Tibial nerve (tissue), 4 donors: ENCODE measurements at places on chromosomes 3 and 15. TPM values are rescaled to one million over a fixed set of nuclear protein-coding genes. Genes with fewer than 3 reads are reported as not detected.

DNA sequence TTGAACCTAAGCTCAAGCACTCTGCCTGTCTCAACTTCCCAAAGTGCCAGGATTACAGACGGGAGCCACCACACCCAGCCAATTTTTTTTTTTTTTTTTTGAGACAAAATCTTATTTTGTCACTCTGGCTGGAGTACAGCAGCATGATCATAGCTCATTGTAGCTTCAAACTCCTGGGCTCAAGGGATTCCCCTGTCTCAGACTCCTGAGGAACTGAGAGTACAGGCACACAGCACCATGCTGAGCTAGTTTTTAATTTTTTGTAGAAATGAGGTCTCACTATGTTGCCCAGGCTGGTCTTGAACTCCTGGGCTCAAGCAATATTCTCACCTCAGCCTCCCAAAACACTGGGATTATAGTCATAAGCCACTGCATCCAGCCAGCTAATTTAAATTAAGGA is 36.8 kb upstream of the SUCLG2 start:
- H3K4me3 ChIP-seq = no peak overlapping the region
- H3K27ac ChIP-seq = no peak overlapping the region
- no peaks in the 10 kb centered on the region for H3K27me3 ChIP-seq
- no peak for DNase-seq
- H3K36me3 ChIP-seq = no peaks in the 10 kb centered on the region

Gene TEX55
- total RNA-seq = not detected

GRCh38 chr3:82556113-82556512 is 794.7 kb upstream of the GBE1 start:
- no peak overlapping the region for H3K4me3 ChIP-seq
- no peak for DNase-seq

GRCh38 chr3:196268284-196269163 is 19.0 kb downstream of the PCYT1A start:
- no peaks in the 10 kb centered on the region for H3K36me3 ChIP-seq
- H3K27ac ChIP-seq = peak overlapping the region; percentile 52
- no peaks in the 10 kb centered on the region for H3K4me1 ChIP-seq
- H3K27me3 ChIP-seq = no peaks in the 10 kb centered on the region
- DNase-seq = no peak

Gene VPS8
- total RNA-seq = 69.0 TPM

DNA sequence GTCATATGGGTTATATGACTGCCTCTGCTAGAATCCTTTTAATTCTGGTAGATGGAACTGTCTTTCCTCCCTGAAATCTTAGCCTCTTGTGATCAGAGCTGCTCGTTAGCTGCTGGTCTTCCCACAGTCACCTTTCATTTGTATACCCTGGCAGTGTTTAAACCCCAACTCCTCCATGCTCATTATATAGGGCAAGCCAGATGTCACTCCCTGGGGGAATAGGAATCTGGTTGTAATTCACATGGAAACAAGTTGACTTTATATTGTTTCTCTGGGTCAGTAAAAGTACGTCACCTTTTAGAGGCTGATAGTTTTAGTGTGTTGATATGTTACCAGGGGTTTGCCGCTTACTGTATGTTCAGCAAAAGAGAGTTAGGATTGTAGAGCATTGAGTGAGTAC is 103.5 kb downstream of the ITPR1 start:
- no peaks in the 10 kb centered on the region for H3K27me3 ChIP-seq
- H3K27ac ChIP-seq = no peak overlapping the region
- no peak overlapping the region for H3K4me3 ChIP-seq
- DNase-seq = no peak
